HuH-7.5 (cell line): ENCODE measurements at places on chromosomes 13 and 19.

GRCh38 chr13:66693656-66694055 is 536.5 kb downstream of the PCDH9 start:
- no peak for DNase-seq

GRCh38 chr19:6023936-6024335 is 46.0 kb upstream of the RANBP3 start:
- no peak for DNase-seq

- peak; percentile 94 for DNase-seq
Observed at GRCh38 chr19:19865750-19866610, at the start of gene ZNF253. Gene ZNF253, plus strand, starts transcription at chr19:19865882. Its CDS starts 115 bp downstream, at chr19:19865997.

DNA sequence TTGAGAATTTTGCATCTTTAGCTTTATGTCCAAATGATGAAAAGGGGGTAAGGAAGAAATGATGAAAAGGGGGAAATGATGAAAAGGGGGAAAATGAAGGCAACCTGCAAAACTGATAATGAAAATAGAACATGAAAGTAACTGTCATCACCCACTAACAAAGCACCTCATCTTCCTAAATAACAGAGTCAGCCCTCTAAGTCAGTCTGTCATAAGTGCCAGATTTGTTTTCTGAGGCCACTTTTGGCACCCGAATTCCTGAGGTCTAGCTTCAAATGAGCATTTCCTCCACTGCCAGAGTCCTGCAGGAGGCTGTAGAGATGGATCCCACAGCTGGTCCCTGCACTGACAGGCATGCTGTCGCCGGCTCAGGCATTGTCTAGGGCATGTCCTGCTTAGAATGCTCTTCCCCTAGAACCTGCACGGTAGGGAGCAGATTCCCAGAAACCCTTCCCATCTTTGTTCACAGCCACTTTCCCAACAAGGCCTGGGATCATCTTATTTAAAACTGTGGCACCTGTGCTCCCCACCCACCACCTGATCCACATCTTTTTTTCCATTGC is 25.3 kb downstream of the RAP2A start:
- DNase-seq: no peak

DNA sequence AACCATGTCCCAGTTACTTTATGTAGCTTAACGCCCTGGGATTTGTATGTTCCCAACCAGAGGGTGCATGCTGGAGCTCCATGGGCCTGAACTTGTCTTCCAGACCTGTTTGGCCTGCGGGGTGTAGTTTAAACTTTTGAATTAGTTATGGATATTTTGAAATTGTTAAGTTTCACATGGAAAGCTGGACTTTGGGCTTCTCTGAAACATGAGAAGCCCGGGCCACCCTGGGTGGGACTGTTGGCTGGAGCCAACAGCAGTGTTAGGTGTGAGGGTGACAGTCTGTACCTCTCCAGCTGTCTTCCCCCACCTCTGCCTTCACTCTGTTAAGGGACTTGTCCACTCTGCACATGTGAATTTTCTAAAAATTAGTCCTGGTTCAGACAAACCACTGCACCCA is 1.6 kb downstream of the UBE2L5 start:
- no peak for DNase-seq

DNA sequence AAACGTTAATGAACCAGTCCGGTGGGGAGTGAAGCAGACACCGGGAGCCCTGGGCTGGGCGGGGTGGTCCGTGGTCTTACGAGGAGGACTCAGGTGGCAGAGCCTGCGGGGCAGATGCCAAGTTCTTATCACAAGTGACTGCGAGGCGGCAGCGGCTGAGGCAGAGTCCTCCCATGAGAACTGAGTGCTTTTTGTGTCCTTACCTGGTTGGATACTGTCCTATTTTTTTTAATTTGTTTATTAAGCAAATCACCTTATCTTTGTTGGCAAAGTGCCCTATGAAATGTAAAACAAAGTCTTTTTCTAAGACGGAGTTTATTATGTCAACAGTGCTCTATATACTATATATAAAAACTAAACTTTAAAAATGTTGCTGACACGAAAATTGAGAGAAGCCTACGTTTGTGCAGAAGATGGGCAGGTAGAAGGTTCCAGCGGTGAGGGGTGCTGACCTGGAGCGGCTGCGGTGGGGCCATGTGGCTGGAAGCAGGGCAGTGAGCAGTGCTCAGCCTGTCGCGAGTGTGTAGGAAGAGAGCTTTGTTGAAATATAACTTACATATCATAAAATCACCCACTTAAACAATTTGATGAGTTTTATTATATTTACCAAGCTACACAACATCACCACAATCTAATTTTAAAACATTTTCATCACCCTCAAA is 82.2 kb downstream of the ATP11A start:
- DNase-seq: no peak

- no peak for DNase-seq
Observed at GRCh38 chr13:29165840-29166239, 345.7 kb downstream of the MTUS2 start.

DNA sequence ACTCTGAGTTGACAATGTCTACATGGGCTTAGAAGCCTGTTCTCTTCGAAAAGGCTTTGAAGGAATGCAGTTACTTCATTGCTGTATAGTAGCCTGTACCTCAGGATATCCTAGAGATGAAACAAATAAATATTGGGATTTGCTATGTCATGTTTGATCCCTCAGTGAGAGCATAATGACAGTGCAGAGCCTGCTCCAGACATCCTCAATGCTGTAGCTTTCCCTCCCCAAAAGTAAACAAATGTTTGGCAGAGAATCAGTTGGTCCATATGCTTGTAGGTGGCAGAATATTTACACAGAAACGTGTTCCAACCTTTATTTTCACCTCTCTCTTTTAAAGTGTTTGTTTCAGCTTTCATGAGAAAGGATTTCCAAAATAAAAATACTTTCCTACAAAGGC is 515.3 kb upstream of the SGCG start:
- DNase-seq: no peak

GRCh38 chr13:21871382-21871781 is 200.5 kb downstream of the FGF9 start:
- no peak for DNase-seq
